ENCODE measurements at places on chromosomes 6 and 20.

- DNase-seq, result no peak
These were observed 20.6 kb downstream of the MANBAL start for GRCh38 chr20:37309936-37310590.

DNA sequence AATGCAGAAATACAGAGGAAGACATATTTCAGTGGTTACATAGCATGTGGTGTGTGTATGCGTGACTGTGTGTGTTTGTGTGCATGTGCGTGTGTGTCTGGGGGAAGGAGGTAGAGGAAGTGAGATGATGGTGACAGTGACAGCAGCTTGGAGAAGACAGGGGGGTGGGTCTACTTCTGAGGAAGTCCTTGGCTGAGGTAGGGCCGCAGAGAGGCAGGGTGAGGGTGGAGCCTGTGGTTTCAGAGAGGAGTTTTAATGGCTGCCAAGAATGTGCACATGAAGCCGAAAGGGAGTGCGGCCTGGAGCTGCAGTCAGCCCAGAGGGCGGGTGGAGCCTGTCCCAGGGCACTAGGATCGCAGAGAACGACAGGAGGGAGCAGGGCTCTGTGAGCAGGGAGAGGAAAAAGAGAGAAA is 22.7 kb upstream of the RNF24 start:
- DNase-seq, result peak; percentile 56

- DNase-seq, result peak; percentile 41
These were observed 784 bp downstream of the FKBP5 start for GRCh38 chr6:35687658-35688604.

DNA sequence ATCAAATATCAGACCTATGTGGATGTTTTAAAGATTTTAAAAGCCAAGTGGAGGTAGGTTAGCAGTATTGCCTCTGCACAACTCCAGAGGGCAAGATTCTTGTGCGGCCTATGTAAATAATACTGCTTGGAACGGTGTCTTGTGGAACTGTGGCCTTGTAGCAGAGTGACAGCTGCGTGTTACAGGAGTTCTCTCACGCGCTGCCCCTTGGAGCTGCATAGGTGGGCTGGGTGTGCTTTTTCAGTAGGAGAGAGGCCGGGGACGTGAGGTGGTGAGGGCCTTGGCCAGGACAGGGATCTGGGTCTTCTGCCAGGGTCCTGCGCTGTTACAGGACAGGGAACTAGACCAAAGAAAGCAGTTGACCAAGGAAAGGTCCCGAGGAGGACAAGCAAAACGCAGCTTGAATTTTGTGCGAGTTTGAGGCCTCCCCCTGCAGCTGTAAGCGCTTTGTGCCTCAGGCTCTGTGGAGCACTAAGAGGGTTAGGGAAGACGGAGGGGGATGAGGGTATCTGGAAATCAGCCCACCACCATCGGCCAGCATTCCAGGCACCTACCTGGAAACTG is 1.5 kb downstream of the TMEM181 start:
- no peak for DNase-seq

DNA sequence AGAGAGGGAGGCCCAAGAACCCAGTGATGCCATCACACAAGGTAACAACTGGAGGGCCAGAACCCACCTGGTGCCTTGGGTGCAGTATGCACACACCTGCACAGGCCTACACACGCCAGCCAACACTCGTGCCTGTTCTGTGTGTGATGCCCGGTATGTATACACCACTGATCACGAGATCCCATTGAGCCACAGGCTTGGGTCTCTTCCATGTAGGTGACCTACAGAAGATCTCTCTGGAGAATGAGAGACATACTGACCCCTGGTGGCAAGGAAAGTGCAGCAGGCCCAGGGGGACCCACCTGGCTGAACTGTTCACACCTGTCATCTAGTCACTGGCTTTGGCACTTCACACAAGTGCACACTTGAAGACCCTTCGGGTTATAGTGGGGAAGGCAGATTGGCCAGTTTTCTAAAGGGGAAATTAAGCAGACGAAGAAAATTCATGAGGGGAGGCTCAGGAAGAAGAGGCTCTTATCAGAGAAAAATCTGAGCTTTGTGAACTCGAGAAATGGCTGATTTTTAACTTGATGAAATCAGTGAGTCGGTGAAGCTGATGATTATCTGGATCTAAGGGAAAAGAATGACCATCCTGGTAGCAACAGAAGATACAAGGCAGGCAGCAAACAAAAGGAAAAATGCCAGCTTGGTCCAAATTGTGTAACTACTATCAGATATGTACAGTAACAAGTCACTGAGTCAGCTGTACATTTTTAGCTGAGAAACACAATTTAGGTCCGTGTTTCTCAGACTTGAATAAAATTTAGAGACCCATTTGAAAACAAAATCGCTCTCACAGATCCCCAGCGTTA is 69.1 kb upstream of the PBOV1 start:
- peak; percentile 15 for DNase-seq

DNA sequence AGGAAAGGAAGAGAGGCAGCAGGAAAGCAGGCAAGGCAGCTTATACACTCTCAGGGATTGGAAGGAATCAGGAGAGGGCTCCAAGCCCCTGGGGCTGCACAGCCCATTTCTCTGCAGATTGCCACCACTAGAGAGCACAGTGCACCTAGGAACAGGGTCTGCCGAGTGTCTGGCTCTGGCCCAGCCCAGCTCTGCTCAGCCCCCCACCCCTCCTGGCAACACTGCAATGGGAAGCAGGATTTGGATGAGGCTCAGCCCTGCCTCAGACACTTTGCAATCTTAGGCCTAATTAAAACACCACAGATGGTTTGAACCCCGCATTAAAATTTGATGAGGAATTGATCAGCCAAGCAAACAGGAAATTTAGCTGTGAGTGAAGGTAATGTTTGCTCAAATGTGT is 252.7 kb downstream of the DHX35 start:
- DNase-seq, result no peak
